ENCODE measurements at places on chromosomes 5 and 9. TPM values are rescaled to one million over a fixed set of nuclear protein-coding genes. Genes with fewer than 3 reads are reported as not detected.

The RALGPS1 gene
- total RNA-seq, result 5.4 TPM

GRCh38 chr5:145544401-145544800, 290.7 kb downstream of the PRELID2 start:
- no peak for DNase-seq

GRCh38 chr5:150523472-150524350, 15.8 kb downstream of the NDST1 start:
- peak; percentile 71 for DNase-seq

GRCh38 chr5:99378443-99378842, 449.6 kb upstream of the CHD1 start:
- DNase-seq, result no peak

GRCh38 chr9:24708814-24709213, 163.1 kb upstream of the IZUMO3 start:
- no peak for DNase-seq

DNA sequence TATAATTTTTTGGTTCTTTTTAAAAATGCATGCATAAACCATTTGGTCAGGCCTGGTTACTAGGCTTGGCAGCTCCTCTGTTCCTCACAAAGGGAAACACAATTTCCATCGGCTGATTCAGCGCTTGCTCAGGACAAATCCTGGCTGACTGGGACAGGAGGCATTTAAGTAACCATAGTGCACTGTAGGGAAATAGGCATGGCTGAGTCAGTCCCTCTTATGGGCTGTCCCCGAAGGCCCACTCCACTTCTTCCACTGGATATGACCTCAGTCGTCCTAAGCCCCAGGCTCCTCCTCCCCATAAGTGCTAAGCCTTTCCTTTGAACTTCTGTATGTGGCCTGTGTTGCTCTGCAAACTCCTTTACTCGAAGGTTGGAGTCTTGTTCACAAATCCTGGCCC, 71.2 kb upstream of the GLIS3 start:
- DNase-seq, result peak; percentile 80

DNA sequence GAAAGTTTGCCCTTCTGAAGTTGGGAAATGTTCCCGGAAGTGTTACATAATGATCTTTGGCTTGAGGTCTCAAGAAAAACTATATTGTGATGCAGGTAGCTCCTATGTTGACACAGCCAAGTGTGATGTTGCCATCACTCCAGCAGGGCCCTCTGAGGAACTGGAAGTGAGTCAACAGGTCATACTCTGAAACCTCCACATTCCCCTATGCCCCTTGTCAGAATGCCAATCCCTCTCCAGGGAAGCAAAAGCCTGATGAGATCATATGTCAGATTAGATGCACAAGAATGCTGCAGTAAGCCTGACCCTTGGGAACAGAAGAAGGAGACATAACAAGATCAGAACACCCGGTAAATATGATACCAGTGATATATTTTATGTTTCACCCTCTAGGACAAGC, 66.8 kb upstream of the ITGA2 start:
- DNase-seq, result peak; percentile 98

The IL4 gene
- total RNA-seq, result not detected

DNA sequence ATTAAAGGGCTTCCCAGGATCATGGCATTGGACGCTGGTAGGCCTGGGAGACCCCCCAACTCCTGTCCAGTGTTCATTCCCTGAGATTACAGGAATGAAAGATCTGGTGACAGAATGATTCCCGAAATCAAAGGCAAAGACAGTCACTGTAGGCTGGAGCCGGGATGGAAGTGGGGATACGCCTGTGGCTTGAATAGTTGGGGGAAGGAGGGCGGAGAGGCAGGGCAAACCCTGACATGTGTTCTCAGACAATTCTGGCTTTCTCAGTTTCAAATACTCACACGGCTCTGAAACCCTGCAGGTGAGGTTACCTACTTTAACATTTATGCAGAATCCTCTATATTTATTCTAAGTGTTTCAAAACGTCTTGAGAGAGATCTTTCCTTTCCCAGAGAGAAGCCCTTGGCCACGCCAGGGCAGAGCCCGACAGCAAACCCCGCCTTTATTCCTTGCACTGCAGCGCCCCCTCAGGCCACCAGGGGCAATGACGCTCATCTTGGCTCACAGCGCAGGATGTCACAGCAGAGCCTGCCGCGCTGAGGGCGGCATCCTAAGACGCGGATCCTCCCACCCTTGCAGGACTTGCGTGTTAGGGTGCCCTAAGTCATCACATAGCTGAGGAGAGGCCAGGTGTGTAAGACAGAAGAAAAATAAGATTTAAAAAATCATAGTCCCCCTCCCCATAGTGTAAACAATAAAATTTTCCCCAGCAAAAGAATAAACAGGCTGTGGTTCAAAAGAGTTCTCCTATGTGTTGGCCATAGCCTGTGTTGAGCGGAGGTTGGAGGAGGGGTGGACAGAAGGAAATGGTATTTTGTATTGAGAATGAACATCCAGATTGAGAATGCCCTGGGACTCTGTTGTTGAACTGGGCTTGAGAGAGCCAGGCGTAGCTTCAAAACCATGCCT, 284.5 kb downstream of the NTRK2 start:
- DNase-seq, result peak; percentile 46

The TMC1 gene
- total RNA-seq, result 0.15 TPM

GRCh38 chr5:132777209-132778069, at the start of gene SEPTIN8:
TSS of gene SEPTIN8 (minus strand) at chr5:132777239. CDS start at chr5:132777137, 102 bp downstream.
- no peak for DNase-seq

Measured in renal cortical epithelial cell (primary cell).